Activated T-helper 1 cell treated with Interleukin-2 at 50 U/mL for 16 hours (primary cell): ENCODE measurements at places on chromosomes 5 and 9.

- no peak for DNase-seq
These were observed 130.5 kb downstream of the FBXL17 start for GRCh38 chr5:108251350-108251749.

- DNase-seq = no peak
These were observed 23.2 kb downstream of the ZBTB34 start for GRCh38 chr9:126883636-126884035.

DNA sequence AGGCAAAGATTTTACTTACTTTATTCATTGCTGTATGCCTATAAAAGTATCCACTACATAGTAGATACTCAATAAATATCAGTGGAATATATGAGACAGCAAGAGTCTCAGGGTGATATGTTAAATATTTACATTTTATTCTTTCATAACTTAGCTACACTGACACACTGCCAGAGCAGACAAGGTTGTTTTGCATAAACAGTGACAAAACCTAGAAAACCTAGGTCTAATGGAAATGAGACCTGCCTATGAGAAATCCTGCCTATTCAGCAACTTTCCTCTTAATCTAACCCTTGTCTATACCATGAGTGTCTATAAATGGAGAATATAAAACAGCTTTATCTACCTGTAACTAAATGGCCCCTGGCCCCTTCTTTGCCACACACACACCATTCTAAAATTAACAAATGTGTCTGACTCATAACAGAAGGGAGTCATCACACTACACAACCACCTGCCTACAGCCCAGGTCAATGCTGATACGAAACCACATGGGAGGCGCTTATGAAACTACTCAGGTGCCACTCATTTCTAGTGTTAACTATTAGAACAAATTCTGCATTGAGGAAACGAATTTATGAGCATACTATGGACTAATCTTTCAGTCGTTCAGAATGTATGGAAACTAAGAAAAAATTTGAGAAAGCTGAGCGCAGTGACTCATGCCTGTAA, 60.3 kb downstream of the UBAP2 start:
- DNase-seq = no peak

- DNase-seq = no peak
These were observed 524.9 kb downstream of the SEMA5A start for GRCh38 chr5:9020996-9021395.

GRCh38 chr5:143454936-143455516, 51.5 kb upstream of the NR3C1 start:
- DNase-seq = no peak

DNA sequence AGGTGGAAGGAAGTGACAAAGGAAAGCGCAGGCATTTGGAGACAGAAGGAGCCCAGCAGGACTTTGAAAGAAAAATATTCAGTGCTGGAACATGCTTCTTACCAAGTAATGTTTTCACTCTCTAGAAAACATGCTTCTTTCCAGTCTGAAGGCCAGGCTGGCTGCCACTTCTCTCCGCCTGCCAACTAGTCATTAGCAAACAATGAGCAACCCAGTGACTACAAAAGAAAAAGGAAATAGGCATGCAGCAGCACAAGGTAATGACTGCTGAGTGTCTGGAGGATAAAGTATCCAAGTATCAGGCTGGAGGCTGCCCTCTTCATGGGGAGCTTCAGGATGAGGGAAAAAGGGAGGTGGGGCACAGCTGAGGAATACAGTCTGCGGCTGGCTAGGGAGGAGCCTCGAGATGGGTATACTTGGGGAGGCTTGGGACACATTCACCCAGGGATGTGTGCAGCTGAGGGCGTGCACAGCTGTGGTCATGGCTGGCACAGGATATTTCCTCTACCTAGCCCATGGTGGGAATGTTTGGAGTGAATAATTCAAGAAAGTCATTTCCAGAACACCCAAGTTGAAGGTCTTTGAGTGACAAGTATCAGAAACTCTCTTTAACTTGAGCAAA, 161.5 kb upstream of the KIF2A start:
- DNase-seq = no peak

- no peak for DNase-seq
These were observed 53.1 kb downstream of the LIX1 start for GRCh38 chr5:97089149-97089801.

DNA sequence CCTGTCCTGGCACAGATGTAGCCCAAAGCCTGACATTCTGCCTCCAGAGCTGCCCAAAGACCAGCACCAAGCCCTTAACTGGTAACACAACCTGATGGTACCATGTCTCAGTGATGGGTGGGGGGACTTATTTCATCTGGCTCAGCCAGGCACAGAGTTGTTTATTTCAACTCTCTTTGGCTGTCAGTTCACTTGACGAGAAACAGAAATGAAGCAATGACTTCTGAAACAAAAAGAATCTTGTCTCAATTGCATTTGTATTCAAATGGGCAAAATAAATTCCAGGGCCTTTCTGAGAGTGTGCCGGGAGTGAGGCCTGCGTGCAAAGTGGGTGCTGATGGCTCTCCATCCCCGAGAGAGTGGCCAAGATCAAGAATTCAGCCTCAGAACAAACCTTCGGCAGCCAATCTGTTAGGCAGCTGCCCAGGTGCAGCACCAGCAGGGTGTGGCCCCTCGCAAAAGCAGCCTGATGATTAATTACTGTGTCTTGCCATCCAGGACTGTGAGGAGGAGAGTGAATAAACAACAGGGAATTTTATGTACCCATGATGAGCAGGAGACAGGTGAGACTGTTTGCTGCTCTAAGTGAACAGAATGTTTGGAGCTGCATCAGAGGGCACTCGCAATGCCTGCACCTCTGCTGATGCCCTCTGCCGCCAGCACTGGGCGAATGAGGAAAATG, 238.0 kb downstream of the HSPA4 start:
- no peak for DNase-seq

GRCh38 chr9:99445920-99446319, 223.8 kb downstream of the SEC61B start:
- DNase-seq = no peak
